ENCODE measurements at places on chromosomes 13 and 19. TPM values are rescaled to one million over a fixed set of nuclear protein-coding genes. Genes with fewer than 3 reads are reported as not detected.

GRCh38 chr13:53191091-53191490 is 162.5 kb downstream of the OLFM4 start:
- DNase-seq: no peak

CHAMP1 gene
- total RNA-seq: 22.5 TPM

- DNase-seq: no peak
Observed at GRCh38 chr13:28493740-28494503, 1.0 kb downstream of the FLT1 start.

LYPD3 gene
- 0.36 TPM for total RNA-seq

DNA sequence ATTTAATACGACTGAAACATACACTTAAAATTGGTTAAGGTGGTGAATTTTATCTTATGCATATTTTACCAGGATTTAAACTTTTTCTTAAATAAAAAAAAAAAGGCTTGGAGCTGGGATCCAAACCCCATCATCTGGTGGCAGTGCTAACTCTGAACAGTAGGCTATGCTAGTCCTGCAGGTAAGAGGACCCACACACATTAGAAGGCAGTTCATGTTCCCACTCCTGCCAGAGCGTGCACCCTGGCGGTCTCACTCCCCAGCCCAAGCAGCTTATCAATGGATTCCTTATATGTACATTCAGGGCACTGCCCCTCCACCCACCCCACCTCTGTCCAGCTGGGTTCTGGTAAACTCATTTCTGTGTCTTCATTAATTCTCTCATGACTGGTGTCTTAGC is 31.3 kb upstream of the CEBPA start:
- DNase-seq: no peak

- DNase-seq: no peak
Observed at GRCh38 chr13:34300559-34300958, 482.6 kb downstream of the RFC3 start.

ZNF681 gene
- total RNA-seq: 0.36 TPM

GRCh38 chr13:32881777-32882145 is 134.5 kb upstream of the KL start:
- DNase-seq: no peak

DNA sequence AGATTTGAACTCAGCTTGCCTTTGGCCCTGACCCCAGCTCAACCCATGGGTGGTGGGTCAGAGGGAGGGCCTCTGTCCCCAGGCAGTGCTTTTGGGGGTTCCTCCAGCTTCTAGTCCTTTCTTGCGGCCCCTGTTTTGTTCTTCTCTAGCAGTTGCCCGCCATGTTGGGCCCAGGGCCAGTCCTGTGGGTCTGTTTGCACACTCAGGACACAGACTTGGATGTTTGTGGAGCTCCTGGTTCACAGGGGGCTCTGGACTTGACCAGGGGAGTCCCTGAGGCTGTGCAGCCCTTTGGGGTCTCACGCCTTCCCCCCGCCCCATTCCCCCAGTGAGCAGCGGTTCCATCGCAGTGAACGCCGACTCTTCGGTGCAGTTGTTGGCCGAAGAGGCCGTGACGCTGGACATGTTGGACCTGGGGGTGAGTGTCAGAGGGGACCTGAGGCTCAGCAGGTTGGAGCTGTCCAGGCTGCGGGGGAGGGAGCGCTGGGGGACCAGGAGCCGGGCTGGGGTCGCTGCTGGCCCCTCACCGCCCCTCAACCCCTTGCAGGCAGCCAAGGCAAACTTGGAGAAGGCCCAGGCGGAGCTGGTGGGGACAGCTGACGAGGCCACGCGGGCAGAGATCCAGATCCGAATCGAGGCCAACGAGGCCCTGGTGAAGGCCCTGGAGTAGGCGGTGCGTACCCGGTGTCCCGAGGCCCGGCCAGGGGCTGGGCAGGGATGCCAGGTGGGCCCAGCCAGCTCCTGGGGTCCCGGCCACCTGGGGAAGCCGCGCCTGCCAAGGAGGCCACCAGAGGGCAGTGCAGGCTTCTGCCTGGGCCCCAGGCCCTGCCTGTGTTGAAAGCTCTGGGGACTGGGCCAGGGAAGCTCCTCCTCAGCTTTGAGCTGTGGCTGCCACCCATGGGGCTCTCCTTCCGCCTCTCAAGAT is 2.5 kb downstream of the ATP5F1D start:
- DNase-seq: peak; percentile 85

SBNO2 gene
- total RNA-seq: 41.2 TPM

- no peak for DNase-seq
Observed at GRCh38 chr13:22883262-22883840, 297.4 kb upstream of the SGCG start.

- DNase-seq: no peak
Observed at GRCh38 chr19:14159059-14159458, 22.7 kb upstream of the ASF1B start.

- no peak for DNase-seq
Observed at GRCh38 chr13:75936791-75937190, 300.7 kb downstream of the LMO7 start.

OR10H1 gene
- total RNA-seq: not detected

GRCh38 chr13:106161146-106161545 is 374.3 kb downstream of the EFNB2 start:
- DNase-seq: peak; percentile 15

DNA sequence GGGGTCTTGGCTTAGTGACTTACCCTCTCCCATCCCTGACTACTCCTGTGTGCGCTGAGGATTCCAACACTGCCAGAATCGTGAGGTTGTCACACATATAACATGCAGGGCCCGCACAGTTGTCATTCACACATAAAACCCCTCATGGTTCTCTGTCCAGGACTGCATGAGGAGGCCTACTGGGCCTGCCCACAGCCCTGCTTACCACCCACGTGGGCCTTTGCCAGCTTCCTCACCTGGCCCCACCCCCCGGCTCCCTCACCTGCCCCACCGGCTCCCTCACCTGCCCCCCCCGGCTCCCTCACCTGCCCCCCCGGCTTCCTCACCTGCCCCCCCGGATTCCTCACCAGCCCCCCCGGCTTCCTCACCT is 197.2 kb downstream of the TEX29 start:
- DNase-seq: no peak

GRCh38 chr19:57537953-57538547 is 10.9 kb downstream of the ZNF549 start:
- DNase-seq: no peak

GRCh38 chr13:111031531-111031961 is 83.6 kb upstream of the ARHGEF7 start:
- peak; percentile 27 for DNase-seq

FAM83E gene
- 0.18 TPM for total RNA-seq

- DNase-seq: no peak
Observed at GRCh38 chr19:20315543-20315942, 148.5 kb downstream of the ZNF486 start.

ONECUT3 gene
- total RNA-seq: not detected

KLF12 gene
- total RNA-seq: 10.6 TPM

UNC13A gene
- total RNA-seq: 0.49 TPM

PSG1 gene
- total RNA-seq: not detected

GGACT gene
- total RNA-seq: 9.1 TPM

DNA sequence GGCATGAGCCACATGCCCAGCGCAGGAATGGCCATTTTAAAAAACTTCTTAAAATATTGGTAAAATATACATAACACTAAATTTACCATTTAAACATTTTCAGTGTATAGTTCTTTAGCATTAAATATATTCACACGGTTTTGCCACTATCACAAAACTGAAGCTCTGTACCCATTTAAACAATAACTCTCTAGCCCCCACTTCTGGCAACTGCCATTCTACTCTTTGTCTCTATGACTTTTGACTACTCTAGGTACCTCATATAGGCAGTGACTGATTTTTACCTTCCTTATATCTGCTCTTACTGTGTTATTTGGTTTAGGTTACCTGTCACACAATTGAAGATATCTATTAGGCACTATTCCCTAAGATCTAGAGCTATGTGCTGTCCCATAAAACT is 2.3 kb upstream of the KBTBD7 start:
- peak; percentile 5 for DNase-seq

- no peak for DNase-seq
Observed at GRCh38 chr13:20521364-20522115, 4.1 kb downstream of the CRYL1 start.

DNA sequence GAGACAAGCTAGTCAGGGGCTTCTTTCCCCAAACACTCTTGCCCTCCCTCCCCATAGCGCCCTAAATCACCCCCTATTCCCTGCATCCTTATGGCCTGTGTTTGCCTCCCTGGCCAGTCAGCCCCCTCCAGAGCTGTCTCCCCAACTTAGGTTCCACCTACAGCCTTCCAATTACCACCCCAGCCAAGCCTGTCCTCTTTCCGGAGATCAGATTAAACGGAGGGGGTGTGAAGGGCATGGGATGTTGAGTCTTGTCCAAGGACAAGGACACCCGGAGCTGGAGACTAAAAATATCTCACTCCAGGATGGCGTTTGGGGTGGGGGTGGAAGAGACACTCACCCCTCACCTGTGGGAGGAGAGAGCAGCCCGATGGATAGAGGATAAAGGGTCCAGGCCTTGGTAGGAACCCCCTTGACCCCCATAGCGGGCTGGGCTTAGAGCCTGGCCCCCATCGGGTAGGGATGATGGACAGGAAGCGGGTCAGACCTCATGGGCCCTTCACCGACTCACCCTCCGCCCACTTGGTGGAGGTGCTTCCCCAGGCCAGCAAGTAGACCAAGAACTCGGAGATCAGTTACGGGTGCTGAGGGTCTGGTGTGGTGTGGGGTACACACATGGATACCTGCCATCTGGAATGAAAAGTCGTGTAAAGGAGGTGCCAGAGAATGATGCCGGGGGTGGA is 6.0 kb downstream of the ZNF865 start:
- DNase-seq: no peak

DNA sequence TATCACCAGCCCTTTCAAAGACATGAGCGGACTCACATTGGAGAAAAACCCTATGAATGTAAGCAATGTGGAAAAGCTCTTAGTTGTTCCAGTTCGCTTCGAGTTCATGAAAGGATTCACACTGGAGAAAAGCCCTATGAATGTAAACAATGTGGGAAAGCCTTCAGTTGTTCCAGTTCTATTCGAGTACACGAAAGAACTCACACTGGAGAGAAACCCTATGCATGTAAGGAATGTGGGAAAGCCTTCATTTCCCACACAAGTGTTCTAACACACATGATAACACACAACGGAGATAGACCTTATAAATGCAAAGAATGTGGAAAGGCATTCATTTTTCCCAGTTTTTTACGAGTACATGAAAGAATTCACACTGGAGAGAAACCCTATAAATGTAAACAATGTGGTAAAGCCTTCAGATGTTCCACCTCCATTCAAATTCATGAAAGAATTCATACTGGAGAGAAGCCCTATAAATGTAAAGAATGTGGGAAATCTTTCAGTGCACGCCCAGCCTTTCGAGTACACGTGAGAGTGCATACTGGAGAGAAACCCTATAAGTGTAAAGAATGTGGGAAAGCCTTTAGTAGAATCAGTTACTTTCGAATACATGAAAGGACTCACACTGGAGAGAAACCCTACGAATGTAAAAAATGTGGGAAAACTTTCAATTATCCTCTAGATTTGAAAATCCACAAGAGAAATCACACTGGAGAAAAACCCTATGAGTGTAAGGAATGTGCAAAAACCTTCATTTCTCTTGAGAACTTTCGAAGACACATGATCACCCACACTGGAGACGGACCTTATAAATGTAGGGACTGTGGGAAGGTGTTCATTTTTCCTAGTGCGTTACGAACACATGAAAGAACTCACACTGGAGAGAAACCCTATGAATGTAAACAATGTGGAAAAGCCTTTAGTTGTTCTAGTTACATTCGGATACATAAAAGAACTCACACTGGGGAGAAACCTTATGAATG is 17.6 kb downstream of the ZNF791 start:
- no peak for DNase-seq

SHD gene
- total RNA-seq: not detected

ATP8A2 gene
- total RNA-seq: under 0.01 TPM

CC2D1A gene
- total RNA-seq: 12.5 TPM

GRCh38 chr19:32824191-32824751 is 45.3 kb downstream of the SLC7A9 start:
- no peak for DNase-seq

DNA sequence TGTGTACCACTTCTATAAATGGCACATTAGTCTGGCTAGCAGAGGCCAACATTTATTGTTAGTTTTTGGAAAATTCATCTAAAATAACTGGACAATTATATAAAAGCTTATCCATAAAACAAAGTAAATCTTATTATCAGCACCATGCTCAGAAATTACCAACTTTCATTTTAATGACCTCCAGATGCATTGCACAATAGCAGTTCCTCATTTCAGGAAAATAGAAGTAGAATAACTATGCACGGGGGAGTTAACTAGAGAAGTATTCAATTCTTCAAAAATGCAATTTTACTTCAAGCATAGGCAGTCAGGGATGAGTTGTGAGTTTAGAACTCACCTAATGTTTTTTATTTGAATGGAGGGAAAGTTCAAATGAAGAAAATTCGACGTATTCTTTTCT is 1023.5 kb downstream of the PCDH17 start:
- DNase-seq: no peak

DNA sequence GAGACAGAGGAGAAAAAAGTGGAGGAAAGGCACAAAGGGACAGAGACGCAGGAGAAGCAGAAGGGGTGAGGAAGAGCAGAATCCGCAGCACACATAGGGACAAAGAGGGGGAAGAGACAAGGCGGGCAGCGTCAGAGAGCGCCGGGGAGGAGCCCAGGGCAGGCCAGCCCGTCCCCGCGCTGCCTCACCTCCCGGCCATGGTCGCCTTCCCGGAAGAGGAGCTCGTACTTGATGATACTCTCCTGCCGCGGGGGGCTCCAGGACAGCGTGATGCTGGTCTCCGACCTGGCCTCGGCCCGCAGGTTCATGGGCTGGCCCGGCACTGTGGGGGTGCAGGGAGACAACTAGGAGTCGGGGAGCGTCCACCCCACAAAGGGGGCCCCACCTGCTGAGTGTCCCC is 100.6 kb downstream of the PTPRS start:
- no peak for DNase-seq

GRCh38 chr19:38852231-38853044 is 2.7 kb upstream of the HNRNPL start:
- DNase-seq: peak; percentile 61

GRCh38 chr19:55640577-55641425 is at the start of gene ZNF580:
Gene ZNF580, plus strand, starts transcription at chr19:55641002. Its CDS starts 1,507 bp downstream, at chr19:55642509.
- DNase-seq: peak; percentile 71

DNA sequence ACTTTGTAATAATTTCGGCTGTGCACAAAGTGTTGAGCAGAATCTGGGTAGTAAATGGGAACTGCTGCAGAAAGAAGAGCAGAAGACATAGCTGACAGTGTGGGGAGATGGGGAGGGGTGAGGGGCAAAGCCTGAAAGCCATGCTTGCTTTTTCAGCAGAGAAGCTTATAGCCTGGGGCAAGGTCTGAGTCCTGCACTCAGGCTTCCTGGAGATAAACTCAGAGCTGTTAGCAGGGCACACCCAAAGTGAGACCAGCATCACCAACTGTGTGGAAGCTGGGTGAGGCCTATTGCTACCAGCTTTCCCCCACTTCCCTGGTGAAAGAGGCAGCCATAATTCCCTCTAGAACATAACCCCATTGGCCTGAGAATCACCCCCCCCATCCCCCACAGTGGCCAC is 15.6 kb upstream of the LHFPL6 start:
- no peak for DNase-seq

DKKL1 gene
- total RNA-seq: 0.18 TPM

GRCh38 chr13:41813426-41813825 is 147.5 kb downstream of the VWA8 start:
- peak; percentile 60 for DNase-seq

DNA sequence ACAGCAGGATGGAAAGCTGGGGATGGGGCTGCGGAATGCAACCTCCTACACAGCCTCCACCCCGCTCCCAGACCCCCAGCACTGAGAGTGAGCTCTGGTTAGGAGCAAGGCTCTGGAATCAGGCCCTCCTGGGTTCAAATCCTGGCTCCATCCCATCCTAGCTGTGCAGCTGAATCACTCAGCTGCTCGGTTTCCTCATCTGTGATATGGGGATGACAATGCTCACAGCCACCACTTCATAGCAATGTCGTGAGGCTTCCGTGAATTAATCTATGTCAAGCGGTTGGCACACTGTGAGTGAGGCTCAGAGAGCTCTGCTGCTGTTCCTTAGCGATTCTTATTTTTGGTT is 538 bp downstream of the ACP7 start:
- no peak for DNase-seq
